ENCODE measurements at places on chromosomes 4 and X.
A peak's percentile ranks its signal among the peaks of the same experiment; 100 is the strongest.

DNA sequence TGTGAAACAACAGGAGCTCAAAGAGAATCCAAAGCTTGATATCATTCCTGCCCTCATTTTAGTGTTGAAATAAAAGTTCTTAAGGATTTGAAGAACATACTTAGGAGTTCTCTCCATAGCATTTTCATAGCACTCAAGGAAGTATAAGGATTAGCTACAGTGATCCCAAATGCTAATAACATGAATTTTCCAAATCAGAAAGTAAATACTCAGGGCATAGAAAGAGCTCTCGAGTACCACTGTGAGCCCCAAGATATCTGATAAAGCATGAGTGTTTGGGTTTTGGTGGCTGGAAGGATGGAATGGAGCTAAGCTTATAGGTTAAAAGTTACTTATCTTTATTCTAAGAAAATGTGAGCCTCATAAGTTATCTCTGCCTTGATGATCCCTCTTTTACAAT is 584.9 kb downstream of the KCNIP4 start:
- no peak for DNase-seq

GRCh38 chr4:10006231-10006600 is 15.1 kb downstream of the SLC2A9 start:
- peak; percentile 28 for DNase-seq

DNA sequence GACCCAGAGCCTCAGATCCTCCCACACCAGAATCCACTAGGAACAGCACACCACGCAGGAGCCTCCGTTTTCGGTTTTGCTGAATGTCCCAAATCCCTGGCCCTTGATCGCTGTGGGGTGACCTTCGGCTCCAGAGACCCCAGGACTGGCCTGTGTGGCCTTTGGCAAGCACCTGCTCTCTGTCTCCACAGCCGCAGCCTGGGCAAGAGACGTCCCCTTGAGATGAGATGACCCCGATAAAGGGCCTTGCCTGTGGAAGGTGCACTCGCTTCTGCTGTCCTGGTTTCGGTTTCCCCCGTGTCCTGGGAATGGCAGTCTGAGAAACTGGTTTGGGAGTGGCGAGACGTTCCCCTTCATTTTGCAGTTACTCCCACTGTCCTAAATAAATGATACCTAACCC is 9.6 kb downstream of the PSAPL1 start:
- no peak for DNase-seq

DNA sequence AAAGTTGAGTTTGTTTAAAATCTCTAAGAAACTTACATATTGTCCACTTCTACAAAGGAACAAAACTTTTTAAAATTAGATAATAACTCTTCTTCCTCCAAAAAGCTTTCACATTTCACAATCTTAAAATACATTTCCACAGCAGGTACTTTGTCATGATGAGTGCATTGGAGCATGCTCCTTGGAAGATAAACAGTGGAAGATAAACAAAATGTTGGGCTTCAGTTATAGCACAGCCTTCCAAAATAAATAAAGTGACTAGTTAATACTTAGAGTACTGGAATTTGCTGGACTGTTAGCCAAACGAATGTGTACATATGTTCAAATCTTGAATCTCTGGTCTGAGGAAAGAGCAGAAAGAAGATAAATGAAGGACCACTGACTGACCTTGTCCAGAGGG is 54.9 kb upstream of the PDE5A start:
- DNase-seq, result no peak

DNA sequence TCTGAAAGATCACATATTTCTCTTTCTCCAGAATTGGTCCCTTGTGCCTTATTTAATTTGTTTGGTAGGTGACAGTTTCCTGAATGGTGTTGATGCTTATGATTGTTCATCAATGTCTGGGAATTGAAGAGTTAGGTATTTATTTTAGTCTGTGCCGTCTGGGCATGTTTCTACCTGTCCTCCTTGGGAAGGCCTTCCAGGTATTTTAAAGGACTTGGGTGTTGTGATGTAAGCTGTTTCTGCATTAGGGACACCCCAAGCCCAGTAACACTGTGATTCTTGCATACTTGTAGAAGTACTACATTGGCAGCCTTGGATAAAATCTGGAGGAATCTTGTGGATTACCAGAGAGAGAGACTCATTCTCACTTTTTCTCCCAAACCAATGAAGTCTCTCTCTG is 120.8 kb upstream of the CXXC4 start:
- DNase-seq, result no peak

DNA sequence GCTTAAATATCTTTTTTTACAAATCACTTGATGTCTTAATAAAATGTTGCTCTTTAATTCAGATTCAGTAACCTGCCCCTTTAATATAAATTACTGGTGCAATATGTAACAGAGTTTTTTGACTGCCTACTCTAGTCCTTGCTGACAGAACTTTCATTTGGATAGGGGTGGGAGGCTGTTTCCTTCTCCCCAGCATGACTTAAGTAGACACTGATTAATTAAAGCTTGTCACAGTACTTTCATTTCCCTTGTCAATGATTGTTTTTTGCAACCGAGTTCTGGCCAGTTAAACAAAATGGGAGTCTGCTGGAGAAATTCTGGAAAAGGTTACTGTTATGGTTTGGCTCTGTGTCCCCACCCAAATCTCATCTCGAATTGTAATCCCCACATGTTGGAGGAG is 37.3 kb upstream of the BBS12 start:
- no peak for DNase-seq

All from left kidney (tissue), 8 donors.